ENCODE measurements at places on chromosomes 4 and X.

DNA sequence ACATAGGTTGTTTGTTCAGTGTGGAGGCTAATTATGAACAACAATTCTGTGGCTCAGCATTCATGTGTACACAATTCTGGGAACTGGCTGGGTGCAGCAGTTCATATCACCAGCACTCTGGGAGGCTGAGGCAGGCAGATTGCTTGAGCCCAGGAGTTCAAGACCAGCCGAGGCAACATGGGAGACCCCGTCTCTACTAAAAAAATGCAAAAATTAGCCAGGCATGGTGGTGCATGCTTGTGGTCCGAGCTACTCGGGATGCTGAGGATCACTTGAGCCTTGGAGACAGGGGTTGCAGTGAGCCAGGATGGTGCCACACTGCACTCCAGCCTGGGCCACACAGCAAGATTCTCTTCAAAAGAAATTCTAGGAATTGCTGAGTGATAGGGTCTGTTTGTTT is 4.5 kb upstream of the PPP2R2C start:
- no peak for DNase-seq

- DNase-seq: no peak
Measured at GRCh38 chr4:83716874-83717273, 181.0 kb downstream of the GPAT3 start.

- no peak for DNase-seq
Measured at GRCh38 chr4:13721894-13722293, 94.4 kb upstream of the BOD1L1 start.

DNA sequence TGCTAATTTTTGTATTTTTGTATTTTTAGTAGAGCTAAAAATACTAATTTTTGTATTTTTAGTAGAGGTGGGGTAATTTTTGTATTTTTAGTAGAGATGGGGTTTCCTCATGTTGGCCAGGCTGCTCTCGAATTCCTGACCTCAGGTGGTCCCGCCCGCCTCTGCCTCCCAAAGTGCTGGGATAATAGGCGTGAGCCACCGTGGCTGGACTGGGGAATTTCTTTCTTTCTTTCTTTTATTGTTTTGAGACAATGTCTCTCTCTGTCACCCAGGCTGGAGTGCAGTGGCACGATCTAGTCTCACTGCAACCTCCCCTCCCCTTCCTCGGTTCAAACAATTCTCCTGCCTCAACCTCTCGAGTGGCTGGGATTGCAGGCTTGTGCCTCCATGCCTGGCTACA is 83.0 kb downstream of the FAM193A start:
- no peak for DNase-seq

GRCh38 chr4:38180456-38180855 is 220.3 kb downstream of the PTTG2 start:
- no peak for DNase-seq

DNA sequence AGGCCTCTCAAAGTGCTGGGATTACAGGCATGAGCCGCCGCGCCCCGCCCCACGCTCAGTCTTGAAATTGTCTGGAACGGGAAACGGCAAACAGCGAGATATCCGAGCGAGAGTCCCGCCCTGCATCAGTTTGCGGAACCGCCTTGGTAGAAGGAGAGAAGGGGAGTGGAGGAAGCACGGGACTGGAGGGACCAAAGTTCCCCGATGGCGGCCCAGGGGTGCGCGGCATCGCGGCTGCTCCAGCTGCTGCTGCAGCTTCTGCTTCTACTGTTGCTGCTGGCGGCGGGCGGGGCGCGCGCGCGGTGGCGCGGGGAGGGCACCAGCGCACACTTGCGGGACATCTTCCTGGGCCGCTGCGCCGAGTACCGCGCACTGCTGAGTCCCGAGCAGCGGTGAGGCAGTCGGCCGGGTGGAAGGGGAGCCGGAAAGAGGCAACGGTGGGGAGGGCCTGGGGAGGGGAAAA is at the start of gene BST1:
BST1 (plus strand) TSS at position 125 of the 463 bp plus-strand sequence; CDS start at position 205, 80 bp downstream.
- no peak for DNase-seq

DNA sequence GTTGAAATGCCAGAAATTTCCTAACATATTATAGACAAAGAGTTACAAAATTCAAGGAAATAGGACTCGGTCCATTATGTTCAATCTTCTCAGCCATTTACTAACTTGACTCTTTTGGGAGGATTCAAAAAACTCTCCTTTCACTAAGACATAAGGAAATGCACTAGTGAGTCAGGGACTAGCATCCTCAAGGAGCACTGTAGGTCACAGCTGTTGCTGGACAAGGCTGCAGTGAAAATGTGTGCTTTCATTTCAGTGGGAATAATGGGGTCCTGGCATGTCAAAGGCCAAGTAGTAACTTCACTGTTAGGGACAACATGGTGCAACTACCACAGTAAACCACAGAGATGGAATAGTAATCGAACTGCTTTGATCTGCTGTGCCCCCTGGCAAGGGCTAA is 56.9 kb upstream of the ABCG2 start:
- no peak for DNase-seq

DNA sequence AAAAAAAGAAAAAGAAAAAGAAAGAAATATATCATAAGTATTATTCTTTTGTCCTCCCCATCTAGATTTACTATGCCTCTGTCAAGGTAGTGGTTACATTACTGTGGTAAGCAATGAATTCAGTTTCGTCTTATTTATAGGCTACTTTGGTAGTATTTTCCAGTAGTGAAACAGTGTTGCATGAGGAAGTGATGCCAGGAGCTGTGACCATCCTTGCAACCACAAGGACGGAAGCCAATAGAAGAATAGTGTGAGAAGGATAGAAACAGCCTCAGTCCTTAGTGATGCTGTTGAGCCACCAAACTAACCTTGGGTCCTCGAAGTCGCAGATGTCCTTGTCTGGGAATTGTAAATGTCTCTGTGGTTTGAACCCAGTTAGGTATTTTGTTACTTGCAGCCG is 328.5 kb downstream of the PPP3CA start:
- no peak for DNase-seq
